Breast epithelium (tissue), 4 donors: ENCODE measurements at places on chromosomes 12 and 14.

DNA sequence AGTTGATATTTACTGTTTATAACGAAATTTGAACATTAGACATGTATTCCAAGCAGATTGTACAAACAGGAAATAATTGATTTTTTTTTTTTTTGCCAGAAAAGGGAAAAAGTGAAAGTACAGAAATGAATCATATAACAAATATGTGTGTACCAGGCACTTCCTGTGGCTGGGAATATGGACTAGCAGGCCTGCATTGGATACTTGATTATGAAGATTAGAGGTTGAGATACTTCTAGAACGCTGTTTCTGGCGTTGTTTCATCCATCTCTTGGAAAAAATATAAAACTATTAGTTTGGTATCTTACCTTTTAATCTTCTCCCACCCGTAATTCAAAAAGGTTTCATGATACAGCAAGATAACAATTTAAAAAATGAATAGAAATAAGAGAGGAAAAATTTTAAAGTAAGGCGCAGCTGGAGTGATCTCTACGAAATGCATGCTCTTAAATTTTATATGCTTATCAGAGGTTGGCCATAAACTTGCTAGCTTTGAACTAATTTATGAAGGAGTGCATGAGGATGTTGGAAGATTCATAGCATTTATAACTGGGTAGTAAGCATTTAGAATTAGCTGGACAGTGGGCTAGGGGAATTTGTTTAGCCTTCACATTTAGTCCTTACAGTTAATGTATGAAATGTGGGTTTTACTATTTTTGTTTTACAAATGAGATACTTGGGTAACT, 90.8 kb downstream of the AEBP2 start:
- no peak for DNase-seq
- H3K27ac ChIP-seq = no peak overlapping the region

GRCh38 chr12:24759155-24759554, 189.7 kb downstream of the BCAT1 start:
- no peaks in the 10 kb centered on the region for H3K4me1 ChIP-seq
- no peaks in the 10 kb centered on the region for H3K27me3 ChIP-seq
- DNase-seq = no peak
- no peaks in the 10 kb centered on the region for H3K36me3 ChIP-seq
- H3K27ac ChIP-seq = no peak overlapping the region
- H3K4me3 ChIP-seq = no peak overlapping the region

DNA sequence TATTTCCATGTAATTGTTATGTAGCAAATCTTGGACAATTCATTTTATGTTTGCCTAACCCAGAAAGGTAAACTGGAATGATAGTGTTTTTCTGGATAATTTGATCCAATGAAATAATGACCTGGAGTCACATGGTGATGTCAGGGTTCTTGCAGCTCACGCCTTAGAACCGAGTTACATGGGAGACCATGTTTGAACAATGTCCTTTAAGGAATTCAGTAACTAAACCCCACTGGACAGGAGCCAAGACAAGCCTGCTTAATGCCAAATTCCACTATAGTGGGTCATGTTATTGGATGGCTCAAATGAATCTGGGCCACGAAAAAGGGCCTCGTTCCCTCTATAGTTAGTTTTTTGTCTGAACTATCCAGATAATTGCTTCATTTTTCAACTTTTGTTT, 255.8 kb upstream of the HMGA2 start:
- H3K4me1 ChIP-seq = no peaks in the 10 kb centered on the region
- no peak overlapping the region for H3K4me3 ChIP-seq
- H3K36me3 ChIP-seq = no peaks in the 10 kb centered on the region
- H3K27me3 ChIP-seq = peaks cover 4% of the 10 kb centered on the region

- no peak for DNase-seq
- no peaks in the 10 kb centered on the region for H3K4me1 ChIP-seq
- H3K4me3 ChIP-seq = no peak overlapping the region
Measured at GRCh38 chr14:66717561-66718140, 209.7 kb downstream of the GPHN start.

DNA sequence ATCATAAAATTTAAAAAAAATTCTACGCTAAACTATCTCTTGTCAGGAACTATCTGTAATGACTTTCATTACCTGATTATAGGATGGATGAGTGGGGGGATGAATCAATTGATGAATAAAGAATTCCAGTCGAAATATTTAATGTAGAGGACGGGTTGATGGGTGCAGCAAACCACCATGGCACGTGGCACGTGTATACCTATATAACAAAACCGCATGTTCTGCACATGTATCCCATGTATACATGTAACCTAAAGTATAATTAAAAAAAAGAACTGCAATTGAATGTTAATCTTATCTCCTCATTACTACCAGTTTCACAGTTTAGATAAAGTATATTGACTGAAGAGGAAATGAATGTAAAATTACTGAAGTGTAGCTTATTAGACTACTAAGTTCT, 23.4 kb downstream of the LRRIQ1 start:
- H3K4me1 ChIP-seq = no peaks in the 10 kb centered on the region
- H3K27ac ChIP-seq = no peak overlapping the region
- no peaks in the 10 kb centered on the region for H3K27me3 ChIP-seq
- no peak overlapping the region for H3K4me3 ChIP-seq
- no peaks in the 10 kb centered on the region for H3K36me3 ChIP-seq
